NCI-H446 treated with DMSO at 0.1 percent for 48 hours (cell line): ENCODE measurements at places on chromosomes 4 and X.

DNA sequence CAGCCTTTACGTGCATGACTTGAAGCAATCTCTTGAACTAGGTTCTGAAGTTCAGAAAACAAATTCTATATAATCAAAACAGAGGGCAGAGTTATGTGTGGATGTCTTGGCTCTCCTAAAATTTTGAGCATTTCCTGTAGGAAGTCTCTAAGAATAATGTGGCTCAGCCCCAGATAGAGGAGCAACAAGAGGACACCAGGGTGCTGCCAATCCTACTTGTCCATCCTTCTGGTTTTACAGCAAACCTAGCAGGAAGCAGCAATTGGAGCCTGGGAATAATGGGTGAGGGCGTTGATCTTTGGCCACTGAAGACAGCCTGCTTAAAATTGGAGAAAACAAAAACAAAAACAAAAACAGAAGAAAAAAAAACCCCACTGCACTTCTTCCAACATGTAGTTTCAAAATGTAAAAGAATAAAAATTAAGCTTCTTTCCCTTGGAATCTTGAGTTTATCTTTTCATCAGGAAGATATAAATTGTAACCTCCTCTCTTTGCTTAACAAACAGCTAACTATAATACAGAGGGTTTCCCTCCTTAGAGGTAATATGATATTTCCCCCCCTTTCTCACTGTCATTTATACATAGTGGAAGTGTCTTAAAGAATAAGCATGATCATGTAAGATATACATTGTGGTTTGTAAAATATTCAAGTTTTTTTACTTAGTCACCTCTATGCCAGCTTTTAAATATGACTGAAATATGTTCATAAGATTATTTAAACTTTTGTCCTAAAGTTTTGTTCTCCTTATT is 130.6 kb downstream of the FBXO8 start:
- no peak for DNase-seq

DNA sequence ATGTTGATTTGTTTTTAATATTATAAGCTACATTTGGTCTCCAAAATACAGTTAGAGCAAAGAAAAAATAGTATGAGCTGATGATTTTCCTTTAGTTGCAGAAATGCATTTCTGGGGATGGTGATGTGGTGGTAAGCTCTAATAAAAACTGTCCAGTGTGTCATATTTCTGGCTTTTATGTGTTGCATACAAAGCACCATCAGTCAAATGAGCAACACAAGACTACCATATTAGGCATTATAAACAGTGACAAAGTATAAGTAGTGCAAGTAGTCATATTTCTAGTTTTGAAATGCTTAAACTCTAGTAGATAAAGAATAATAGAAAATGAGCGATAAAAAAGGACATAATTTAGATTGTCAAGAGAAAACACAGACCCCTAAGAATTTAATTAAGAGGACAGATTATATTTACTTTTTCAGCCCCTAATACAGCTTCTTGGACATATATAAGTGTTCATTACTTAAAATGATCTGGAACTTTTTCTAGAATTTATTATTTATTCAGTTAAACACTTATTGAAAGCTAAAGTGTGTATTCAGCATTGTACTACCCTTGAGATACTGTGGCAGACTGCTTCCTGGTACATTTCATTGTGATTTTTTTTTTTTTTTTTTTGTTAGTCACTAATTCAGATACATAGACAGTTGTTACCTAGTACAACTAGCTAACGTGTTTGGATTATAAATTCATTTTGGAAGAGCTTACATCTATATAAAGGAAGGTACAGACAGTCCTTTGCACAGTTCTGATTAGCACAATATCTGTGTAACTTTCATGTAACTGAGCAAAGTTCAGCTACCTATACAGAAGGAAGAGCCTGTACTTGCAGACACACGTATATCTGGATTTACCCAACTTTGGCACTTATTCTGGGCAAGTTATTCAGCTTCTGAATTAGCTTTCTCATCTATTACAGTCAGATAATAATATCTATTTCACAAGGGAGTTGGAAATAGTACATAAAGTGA is 22.3 kb downstream of the RAP1GDS1 start:
- DNase-seq = no peak

DNA sequence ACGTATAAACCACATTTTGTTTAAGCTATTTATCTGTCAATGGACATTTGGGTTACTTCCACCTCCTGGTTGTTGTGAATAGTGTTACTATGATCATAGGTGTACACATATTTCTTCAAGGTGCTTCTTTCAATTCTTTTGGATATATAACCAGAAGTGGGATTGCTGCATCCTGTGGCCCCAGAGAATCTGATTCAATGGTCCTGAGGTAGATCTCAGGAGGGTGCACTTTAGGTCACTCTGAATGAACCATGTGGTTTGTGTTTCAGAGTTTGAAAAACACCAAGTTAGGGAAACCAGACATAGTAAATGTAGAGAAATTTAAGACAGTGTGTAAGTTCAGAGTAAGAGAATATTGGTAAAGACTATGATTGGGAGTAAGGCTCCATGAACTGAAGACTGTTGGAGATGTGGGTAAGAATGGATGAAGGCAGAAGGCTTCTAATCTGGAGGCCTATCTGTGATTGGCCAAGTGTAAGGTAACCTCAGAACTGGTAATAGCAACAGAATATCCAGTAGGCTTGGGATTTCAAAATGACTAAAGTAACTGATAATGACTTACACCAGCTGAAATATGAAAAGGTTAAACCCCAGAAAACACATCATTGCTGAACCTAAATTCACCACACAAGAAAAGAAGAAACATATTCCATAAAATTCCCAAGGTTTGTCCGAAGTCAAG is 236.9 kb downstream of the CAMK2D start:
- no peak for DNase-seq

- no peak for DNase-seq
These were observed 26.0 kb downstream of the ZNF81 start for GRCh38 chrX:47862680-47863079.

- no peak for DNase-seq
These were observed 43.9 kb upstream of the SFRP2 start for GRCh38 chr4:153832720-153833287.

GRCh38 chrX:54794795-54795194 is 3.3 kb downstream of the ITIH6 start:
- no peak for DNase-seq

DNA sequence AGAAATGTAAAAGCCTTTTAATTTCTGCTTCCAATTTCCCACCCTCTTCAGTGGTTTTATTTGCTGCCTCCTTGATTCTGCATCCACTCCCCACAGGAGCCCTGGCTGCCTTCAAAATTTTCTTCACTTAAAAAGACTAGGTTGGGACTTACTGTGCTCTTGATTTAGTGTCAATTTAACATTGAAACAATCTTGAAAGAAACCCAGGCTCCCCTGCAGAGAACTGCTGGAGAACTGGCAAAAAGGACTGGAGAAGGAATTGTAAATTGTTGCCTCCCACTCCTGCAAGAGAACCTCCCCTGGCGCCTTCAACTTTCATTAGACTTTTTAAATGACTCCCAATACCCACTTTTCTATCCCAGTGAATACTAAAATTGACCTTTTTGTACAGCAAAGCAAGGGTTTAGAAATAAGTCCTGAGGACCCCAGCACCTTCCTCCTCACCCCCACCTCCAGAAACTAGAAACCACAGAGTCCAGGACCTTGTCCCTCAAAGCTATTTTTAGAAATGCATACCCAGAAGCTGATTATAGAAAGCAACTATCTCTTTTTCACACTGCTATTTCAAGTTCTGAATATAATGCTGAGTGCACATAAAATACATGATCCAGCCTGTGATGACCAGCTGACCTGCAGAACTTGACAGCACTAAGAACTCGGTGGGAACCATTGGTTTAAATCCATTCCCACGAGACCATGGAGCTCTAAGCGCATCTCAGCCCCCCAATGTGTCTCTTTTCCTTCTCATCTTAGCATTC is 155.5 kb downstream of the INPP4B start:
- DNase-seq = no peak

DNA sequence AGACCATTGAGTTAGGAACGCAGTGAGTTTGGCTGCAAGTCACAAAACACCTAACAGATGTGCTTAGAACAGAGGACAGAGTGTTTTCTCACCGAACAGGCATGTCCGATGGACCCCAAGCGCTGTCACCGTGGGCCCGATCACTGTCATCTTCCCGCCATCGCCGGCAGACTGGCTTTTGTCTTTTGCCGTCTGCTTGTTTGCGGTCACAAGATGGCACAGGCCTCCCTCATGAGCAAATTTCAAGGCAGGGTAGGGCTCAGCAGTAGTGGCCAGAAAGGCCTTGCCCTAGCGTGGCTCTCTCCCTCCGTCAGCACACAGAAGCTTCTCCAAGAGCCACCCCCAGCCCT is 21.4 kb upstream of the MRFAP1 start:
- no peak for DNase-seq

- no peak for DNase-seq
These were observed 76.0 kb downstream of the TMEM131L start for GRCh38 chr4:153542131-153542530.

DNA sequence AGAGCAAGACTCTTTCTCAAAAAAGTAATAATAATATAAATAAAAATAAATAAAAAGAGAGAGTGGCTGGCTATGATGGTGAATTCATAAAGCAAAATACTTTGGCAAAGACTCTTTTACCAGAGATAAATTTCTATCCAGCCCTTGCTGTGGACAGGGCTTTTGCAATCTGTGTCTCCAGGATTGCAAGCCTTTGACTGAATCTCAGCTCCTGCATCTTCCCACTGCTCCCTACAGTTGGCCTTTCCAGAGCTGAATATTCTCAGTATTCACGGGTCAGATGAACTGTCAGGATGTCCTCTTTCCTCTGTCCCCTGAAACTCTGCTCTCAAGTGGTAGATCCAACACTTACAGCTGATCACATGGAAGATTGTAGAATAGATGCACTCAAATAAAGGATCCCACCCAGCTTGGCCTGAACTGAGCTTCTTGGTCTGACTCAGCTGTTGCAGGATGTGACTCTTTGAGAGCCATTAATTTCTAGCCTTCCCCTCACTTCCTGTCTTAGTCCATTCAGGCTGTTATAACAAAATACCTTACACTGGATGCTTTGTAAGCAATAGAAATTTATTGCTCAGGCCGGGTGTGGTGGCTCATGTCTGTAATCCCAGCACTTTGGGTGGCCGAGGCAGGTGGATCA is 123.4 kb upstream of the GUCY1A1 start:
- DNase-seq = no peak

DNA sequence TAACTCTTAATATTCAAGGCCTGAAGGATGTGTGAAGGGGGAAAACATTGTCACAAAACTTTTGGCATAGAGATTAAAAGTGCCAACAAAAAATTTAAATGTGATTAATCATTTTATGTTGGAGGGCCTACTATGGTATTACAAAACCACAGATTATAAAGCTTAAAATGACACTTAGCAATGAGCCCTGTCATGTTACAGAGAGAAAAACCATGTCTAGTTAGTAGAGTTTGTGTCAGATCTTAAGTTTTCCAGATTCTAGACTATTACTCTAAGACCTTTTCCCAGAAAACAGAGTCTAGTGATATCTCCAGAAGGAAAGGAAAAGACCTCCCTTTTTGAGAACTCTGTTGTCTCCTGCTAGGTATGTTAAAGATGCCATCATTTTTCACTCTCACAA is 239.1 kb upstream of the DKK2 start:
- no peak for DNase-seq

DNA sequence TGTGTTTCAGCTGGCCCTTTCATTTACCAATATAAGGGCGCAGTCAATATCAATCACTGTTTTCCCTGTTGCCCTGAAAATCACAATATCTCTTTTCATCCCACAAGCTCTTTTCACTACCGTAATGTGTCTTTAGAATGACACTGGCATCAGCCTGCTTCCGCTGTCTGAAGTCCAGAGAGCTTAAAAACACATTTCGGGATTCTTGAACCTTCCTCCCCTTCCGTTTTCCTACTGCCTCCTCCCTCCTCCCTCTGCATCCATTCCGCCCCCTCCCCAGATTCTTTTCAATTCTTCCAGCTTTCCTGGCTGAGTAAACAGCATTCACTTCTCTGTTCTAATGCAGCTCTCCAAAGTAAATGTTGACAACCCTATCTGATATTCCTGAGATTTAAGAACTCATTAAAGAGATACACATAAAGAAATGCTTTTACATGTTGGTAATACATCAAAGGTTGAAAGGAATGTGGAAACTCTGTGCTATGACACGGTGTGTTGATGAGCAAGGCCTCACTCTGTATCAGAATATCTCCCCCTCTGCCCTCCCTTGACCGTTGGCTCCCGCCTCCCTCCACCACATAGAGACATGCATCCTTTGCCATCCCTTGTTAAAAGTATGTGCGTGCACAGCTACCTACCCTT is 83.5 kb upstream of the SPRY1 start:
- no peak for DNase-seq

- DNase-seq = no peak
These were observed 250.0 kb upstream of the NR3C2 start for GRCh38 chr4:148692242-148692641.

DNA sequence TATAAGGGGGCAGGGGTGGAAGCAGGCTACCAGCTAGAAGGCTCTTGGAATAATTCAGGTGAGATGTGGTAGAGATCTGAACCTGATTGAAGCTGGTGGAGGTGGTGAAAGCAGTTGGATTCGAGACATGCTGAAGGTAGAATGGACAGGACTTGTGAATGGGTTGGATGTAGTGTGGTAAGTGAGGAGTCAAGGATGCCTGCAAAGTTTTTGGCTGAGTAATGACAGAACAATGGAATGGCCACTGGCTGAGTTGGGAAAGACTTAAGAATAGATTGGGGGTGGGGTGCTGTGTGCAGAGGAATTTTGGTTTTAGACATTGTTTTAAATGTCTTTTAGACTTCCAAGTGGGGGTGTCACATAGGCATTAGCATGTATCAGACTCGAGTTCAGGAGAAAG is 33.5 kb downstream of the HPF1 start:
- no peak for DNase-seq

DNA sequence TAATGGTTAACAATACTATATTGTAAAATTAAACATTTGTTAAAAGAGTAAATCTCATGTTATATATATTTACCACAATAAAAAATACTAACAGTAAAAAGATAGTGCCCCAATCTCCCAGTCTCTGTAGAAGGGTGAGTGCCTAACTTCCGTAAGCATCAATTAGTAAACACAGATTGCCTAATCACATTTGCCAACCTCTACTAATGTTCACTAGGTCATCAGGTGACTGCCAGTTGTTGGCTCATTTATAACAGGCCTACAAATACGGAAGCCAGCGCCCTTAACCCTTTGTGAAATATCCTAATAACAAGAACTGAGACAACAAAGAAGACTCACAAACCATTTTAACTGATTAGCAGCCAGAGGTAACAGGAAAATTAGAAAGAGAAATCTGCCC is 345.1 kb downstream of the INPP4B start:
- DNase-seq = no peak

DNA sequence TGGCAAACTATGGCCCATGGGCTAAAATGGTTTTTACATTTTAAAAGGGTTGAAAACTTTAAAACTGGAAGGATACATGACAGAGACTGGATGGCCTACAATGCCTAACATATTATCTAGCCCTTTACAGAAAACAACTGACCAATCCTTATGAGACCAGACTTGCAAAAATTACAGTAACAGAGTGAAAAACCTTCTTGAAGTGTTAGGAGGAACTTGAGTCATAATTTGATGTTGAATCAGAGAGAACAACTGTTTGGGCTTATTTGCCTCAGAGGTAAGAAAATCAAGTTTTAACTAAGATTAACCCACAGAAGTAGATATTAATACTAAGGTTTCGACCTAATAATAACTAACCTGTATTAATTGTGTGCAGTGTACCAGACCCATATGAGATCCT is 12.4 kb upstream of the NAP1L5 start:
- DNase-seq = no peak

- DNase-seq = no peak
These were observed 18.4 kb downstream of the HMX1 start for GRCh38 chr4:8853249-8853648.
